ENCODE measurements at places on chromosomes 2 and 18.

DNA sequence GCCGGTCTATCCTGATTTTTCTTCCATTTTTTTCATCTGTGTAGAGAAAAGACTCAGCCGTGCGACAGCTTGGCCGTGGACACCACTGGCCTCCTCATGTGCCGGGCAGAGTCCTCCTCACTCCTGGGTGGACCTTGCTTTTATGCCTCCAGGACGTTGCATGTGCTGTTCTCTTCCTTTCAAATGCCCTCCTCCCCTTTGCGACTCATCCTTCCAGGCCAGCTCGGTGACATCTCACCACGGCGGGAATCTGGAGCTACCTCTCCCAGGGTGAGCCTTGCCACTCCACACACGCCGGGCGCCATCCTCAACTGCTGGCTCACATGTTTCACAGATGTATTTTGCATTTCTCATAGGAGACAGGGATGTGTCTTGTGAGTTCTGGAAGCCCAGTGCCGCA, 198.5 kb upstream of the HDAC4 start:
- H3K4me3 ChIP-seq, result no peak overlapping the region
- no peaks in the 10 kb centered on the region for H3K27me3 ChIP-seq
- no peaks in the 10 kb centered on the region for H3K4me1 ChIP-seq

DNA sequence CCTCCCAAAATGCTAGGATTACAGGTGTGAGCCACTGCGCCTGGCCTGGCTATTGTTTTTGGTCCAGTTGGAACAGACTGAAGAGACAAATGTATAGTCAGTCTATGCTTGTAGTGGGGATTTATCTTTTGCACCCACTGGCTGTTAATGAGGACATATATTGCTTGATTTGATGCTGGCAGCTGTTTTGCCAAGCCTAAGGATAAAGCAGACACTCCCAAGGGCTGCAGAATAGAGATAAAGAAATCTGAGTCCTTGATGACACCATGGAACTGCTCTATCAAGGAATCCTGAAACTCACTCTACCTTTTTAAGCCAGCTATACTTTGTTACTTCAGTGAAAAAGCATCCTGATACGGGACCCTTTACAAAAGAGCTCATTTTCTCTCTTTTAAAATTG, 43.1 kb upstream of the ENOSF1 start:
- H3K4me1 ChIP-seq, result no peaks in the 10 kb centered on the region
- no peak for DNase-seq
- H3K27ac ChIP-seq, result no peak overlapping the region
- no peaks in the 10 kb centered on the region for H3K36me3 ChIP-seq

- peak overlapping the region; percentile 73 for H3K4me3 ChIP-seq
- no peaks in the 10 kb centered on the region for H3K36me3 ChIP-seq
- H3K27ac ChIP-seq, result peak overlapping the region; percentile 94
- peak; percentile 56 for DNase-seq
Measured at GRCh38 chr18:63422864-63423304, 608 bp upstream of the VPS4B start.

DNA sequence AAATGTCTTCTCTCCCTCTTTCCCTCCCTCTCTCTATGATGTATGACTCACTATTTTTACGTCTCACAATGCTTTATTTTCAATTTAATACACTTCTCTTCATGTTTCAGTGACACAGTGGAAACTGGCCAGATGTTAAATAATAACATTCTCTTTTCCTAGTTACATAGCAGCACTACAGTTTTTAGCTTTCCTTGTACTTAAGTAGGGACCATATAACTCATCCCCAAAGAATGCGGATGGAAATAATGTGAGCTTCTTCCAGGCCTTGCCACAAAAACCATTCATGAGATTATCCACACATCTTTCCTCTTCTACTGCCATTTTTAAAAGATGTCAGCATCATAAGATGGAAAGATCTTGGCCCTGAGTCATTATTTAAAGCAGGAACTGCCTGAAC, 789.4 kb downstream of the LRP1B start:
- no peak for DNase-seq
- H3K27ac ChIP-seq, result no peak overlapping the region

DNA sequence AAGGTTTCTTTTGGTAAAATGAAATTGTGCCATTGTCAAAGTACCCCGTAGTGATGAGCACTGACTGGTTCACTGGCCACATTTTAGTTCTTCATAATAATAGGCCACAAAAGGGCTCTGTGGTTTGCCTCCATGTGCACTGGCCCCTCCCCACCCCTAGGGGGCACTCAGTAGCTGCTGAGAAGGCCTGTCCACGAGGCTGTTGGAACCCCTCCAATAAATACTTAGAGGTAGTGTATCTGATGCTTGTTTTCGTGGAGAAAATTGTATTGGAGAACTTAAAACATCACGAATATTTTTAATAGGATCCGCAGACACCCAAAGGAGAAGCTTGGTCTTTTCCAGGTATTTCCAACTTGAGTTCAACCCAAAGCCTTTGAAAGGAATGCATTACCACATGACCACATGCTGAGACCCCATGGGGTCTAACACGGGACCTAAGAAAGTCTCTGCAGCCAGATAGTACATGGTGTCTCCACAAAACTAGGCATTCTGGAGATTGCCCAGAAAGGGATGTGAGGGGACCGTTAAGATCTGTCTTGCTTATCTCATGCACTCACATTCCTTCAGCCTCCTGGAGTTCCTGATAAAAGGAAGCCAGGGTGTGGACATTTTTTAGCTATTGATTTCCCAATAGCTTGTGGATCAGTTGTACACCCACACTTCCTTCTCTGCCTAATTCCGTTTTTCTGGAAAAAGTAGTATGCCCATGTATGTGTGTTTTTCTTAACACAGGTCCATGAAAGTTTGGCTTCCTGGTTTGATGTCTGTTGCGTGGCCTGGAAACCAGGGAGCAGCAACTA, 28.5 kb upstream of the NOSTRIN start:
- H3K4me1 ChIP-seq, result no peaks in the 10 kb centered on the region
- H3K27me3 ChIP-seq, result no peaks in the 10 kb centered on the region
- no peaks in the 10 kb centered on the region for H3K36me3 ChIP-seq
- DNase-seq, result peak; percentile 27

DNA sequence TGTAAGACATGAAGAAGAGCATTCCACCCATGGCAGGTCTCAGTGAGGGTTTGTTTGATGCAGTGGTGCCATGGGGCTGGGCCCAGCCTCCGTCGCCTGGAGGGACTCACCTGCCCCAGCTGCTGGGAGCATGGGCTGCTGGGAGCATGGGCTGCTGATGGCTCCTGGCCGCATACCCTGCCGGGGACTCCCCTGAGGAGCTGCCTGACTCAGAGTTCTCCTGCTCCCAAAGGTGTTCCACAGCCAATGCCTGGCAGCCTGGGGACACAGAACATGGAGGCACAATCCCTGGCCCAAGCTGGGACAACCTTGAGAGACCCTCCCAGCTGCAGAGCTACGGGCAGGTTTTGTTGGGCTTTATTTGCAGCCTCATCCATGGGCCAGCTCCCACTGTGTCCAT, 108.4 kb downstream of the COPS8 start:
- no peak overlapping the region for H3K4me3 ChIP-seq
- no peaks in the 10 kb centered on the region for H3K36me3 ChIP-seq
- H3K4me1 ChIP-seq, result no peaks in the 10 kb centered on the region

- no peaks in the 10 kb centered on the region for H3K4me1 ChIP-seq
- H3K27me3 ChIP-seq, result no peaks in the 10 kb centered on the region
- no peak overlapping the region for H3K4me3 ChIP-seq
- no peak for DNase-seq
Measured at GRCh38 chr2:171154348-171154747, 6.3 kb downstream of the TLK1 start.

DNA sequence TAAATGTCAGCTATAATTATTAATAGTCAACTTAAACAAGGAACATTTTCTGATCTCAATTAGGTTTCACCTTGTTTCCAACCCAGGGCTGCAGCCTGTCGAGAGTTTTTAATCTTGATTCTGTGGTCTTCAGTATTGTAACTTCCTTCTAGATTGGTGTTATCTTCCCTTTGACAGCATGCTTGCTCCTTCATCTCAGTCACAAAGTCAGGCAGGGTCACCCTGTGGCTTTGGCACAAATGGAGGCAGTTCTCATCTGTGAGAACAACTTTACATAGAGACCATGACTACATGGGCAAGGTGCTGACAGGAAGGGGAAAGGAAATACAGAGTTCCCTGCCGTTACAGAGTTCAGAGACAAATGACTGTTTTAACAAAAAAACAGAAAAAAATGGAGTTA, 50.5 kb downstream of the HNRNPLL start:
- no peak for DNase-seq
- no peak overlapping the region for H3K4me3 ChIP-seq
- H3K36me3 ChIP-seq, result no peaks in the 10 kb centered on the region
- no peaks in the 10 kb centered on the region for H3K4me1 ChIP-seq
- no peak overlapping the region for H3K27ac ChIP-seq

GRCh38 chr18:58302811-58303210, 258.8 kb downstream of the NEDD4L start:
- no peak overlapping the region for H3K4me3 ChIP-seq
- H3K36me3 ChIP-seq, result no peaks in the 10 kb centered on the region
- no peak overlapping the region for H3K27ac ChIP-seq
- no peak for DNase-seq
- no peaks in the 10 kb centered on the region for H3K4me1 ChIP-seq

GRCh38 chr2:215878476-215879063, 134.8 kb downstream of the MREG start:
- no peaks in the 10 kb centered on the region for H3K36me3 ChIP-seq
- H3K27ac ChIP-seq, result no peak overlapping the region
- no peaks in the 10 kb centered on the region for H3K4me1 ChIP-seq
- H3K4me3 ChIP-seq, result no peak overlapping the region
- no peaks in the 10 kb centered on the region for H3K27me3 ChIP-seq

Measured in breast epithelium (tissue), 4 donors.